A172 (cell line): ENCODE measurements at places on chromosomes 4 and X. TPM values are rescaled to one million over a fixed set of nuclear protein-coding genes. Genes with fewer than 3 reads are reported as not detected.

DNA sequence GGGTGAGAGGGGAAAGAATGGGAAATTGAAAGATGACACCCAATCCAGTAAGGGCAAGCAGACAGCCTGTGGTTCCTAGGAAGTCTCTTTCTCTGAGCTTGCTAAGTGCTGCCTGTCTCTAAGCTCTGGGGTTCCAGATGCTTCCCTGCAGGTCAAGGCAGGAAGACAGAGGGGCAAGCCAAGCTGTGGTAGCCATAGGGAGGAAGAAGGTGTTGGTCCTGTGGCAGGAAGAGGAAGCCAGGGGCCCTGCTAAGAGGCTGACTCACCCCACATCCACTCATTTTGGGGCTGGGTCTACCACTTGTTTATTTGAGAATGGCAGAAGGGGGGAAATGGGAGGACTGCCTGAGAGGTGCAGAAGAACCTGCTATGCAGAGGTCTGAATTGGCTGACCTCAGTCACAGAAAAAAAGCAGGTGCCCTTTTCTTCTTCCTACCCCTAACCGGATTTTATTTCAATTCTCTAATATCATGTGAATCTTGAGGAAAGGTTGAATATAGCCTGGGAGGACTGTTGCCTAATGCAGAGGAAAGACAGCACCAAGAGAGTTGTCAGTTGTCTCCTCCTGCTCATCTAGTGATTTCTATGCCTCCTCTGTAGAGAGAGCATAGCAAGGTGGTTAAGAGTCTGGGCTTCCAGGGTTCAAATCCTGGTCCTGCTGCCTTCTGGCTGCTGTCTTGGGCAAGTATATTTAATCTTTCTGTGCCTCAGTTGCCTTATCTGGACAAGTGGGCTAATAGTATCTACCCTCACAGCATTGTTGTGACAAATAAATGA lies 27.4 kb downstream of the HOPX start:
- DNase-seq: no peak

- DNase-seq: no peak
Measured at GRCh38 chr4:149065753-149066152, 623.5 kb upstream of the NR3C2 start.

DNA sequence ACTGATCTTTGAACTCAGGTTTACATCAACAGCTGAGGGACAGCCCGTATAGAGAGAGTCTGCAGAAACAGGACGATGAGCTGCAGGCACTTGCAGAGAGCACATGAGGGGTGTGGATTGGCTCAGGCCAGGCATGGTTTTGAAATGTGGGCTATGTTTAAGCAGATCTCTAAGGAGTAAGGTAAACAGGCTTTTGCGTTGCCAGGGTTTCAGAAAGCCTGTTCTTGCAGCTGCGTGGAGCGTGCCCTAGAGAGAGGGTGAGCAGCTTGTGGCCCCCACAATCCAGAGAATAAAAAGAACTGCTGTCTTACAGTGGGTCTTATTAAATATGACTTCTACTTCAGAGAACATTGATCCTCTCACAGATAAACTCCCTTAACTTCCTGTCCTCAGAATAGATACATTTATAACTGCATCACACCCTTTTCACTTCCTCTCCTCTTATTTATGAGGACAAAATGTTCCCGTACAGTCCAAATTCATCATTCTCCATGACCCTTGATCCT lies 64.1 kb downstream of the TMA16 start:
- no peak for DNase-seq

- DNase-seq: no peak
Measured at GRCh38 chrX:138856881-138857604, 145.5 kb upstream of the FGF13 start.

GRCh38 chr4:141090473-141090872 lies 42.8 kb downstream of the RNF150 start:
- no peak for DNase-seq

GRCh38 chr4:168859100-168859499 lies 151.0 kb downstream of the CBR4 start:
- no peak for DNase-seq

GRCh38 chr4:7827566-7827965 lies 112.1 kb downstream of the AFAP1 start:
- no peak for DNase-seq

DNA sequence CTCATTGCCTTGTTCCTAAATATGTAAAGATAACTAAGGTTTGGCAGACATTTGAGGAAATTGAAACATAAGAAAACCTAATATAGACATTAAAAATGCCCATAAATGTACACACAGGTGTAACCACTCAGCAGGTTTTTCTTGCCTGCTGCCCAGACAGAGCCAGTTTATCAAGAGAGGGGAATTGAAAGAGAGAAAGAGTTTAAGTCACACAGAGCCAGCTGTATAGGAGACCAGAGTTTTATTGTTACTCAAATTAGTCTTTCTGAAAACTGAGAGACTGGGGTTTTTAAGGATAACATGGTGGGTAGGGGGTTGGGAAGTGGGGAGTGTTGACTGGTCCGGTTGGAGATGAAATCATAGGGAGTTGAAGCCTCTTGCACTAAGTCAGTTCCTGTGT lies 119.0 kb downstream of the CFAP299 start:
- no peak for DNase-seq

DNA sequence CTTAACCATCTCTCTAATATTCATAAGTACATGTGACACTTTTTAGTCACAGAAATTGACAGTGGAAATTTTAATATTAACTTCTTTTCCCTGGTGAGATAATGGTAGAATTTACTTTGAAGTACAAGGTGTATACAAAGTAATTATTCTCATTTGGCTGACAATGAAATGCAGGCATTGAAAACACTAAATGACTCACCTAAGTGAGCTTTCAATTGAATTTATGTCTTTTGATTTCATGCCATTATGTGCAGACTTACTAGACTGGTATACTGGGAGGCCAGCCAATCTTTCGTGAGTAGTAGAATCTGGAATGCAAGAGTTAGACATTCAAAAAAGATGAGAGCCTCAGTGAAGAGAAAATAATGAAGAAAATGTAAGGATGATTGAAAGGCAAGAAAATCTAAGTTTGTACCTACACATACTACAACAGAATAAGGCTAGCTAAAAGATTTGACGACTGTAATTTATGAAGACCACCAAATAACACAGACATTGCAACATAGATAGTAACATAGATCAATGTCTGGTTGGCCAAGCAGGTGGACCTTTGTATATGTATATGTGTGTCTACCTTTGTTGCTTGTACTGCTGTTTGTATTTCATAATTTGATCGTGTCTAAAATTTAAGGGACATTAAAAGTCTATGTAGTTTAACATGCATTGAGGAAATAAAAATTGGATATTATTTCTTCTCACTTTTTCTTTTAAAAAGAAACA lies 459.7 kb downstream of the IL15 start:
- peak; percentile 96 for DNase-seq

DNA sequence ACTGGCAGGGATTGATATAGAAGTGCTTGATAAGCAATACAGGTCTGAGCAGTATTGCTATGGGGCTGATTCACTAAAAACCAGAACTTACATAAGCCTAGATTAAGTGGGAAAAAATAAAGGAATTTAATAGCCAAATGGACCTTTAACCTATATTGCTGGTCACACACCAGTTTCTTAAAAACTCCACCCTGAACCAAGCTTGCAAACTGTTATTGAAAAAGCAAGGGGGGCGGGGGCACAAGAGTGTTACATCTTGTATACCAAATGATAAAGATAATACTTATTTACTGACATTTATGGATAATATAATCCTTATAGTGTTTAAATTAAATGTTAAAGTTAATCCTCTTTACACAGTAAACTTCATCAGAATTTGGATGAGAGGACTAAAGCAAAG lies 40.3 kb upstream of the PITX2 start:
- no peak for DNase-seq

DNA sequence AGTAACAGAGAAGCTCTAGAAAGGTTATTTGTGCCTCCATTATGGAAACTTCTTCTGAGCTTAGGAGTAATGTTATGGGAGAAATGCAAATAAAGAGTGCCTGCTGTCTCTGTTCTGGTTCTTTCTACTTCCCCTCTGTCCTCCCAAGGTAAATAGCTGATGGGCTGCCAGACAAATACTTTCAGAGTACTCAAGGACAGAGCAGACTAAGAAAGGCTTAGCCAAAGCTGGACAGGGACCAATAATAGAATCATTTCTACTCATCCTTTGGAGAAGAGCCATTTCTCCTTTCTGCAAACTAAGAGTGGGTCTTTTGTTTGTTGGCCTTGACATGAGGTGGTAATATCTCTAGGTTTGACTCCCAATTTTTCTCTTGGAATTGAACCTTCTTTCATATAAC lies 136.1 kb downstream of the MID1IP1 start:
- no peak for DNase-seq

DNA sequence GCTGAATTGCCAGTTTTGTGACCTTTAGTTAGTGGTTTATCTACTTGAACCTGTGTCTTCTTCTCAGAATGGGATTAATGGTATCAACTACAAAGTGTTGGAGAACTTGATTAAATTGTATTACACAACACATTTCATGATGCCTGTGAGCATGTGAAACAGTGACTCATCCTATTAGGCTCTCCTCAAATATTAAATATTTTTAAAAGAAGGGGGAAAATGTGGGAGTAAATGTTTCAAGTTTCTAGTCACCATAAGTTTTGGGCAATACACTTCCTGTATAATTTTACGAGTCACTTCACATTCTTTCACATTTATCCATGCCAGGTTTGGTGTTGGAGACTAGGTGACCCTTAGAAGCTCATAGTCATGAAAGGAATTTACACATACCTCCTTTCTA lies 147.0 kb downstream of the HS3ST1 start:
- no peak for DNase-seq

- DNase-seq: no peak
Measured at GRCh38 chr4:104915864-104916263, 230.8 kb upstream of the TET2 start.

GRCh38 chrX:74138943-74139342 lies 165.0 kb upstream of the ZCCHC13 start:
- no peak for DNase-seq

- DNase-seq: no peak
Measured at GRCh38 chr4:71217688-71218087, 121.1 kb upstream of the SLC4A4 start.

GRCh38 chrX:53047228-53047627 lies 1.4 kb upstream of the GPR173 start:
- DNase-seq: no peak

DNA sequence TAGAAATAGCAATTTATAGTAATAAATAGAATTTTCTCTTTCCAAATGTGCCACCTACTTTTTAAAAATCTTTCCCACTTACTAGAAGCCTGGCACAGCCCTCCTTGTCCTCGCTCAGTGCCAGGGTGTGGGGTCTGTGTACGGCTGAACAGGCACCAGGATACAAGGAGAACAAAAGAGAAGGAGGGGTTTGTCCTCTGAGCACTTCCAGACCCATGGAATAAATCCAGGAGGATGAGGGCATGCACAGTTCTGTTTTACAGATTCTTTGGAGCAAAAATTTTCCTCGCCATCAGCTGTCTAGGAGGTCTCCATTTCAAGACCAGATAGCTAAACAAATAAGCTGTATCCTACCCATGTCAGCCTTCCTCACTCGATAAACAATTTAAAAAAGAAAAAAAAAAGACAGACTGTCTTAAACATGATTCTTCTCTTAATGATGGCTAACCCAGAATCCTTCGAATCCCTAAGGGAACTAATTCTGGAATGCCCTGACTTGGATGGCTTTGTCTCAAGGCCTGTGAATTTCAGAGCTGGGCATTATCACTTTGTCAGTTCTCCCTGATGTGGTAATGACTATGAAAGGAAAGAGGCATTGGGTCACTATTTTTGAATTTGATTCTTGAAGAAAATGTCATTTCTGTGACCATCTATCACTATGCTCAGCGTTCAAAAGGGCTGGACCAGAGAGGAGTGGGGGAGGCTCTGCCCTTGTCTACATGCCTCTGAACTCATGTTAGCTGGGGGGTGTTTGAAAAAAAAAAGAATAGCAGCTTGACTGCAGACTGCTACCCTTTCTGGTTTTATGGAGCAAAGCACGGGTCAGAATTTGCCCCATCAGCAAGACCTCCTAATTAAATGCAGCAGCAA lies 151.0 kb downstream of the DCTD start:
- no peak for DNase-seq

- DNase-seq: no peak
Measured at GRCh38 chrX:96464880-96465558, 219.6 kb upstream of the DIAPH2 start.

DNA sequence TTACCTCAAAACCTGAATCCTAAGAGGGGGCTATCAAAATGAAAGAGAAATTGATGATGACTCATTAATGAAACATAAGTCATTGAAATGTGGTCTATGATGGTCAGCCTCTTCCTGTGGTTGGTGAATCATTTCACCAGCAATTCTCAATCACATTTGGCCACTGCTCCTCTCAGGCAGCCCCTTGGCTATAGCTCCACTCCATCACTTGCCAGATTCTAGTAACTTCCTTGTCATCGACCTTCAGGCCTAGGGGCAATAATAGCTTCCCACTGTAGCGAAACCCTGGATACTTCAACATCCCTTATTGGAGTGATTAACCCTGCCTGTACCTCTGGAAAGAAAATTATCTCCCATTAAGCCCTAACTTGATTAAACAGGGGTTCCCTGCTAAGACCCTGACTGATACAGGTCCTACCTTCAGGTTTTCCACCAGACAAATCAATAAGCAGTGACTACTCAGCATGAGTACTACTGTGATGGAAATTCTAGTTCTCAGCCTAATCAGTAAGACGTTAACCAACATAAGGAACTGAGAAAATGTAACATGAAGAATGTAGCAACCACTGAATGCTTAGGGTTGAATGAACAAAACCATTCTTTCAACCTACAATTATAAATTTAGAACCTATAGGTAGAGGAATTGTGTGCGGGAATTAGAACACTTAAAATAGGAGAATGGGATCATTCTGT lies 30.4 kb downstream of the ADH7 start:
- peak; percentile 78 for DNase-seq

DNA sequence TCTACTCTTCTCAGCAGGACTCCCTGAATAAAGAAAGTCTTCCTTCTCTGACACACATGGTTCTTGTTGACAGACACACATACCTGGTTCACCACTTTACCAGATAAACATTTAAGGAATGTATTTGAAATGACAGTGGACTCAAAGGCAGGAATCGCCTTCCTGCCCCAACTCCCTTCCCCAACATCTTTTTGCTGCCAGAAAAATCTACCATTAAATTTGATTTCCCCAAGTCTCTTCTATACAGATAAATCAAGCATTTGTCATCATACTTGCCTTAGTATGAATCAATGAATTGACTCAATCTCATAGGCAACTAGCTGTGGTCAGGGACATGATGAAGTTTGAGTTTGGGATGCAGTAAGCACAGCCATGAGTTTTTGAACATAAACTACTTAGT lies 23.3 kb upstream of the ANXA5 start:
- DNase-seq: peak; percentile 52

- peak; percentile 26 for DNase-seq
Measured at GRCh38 chr4:16264798-16265197, 38.5 kb upstream of the TAPT1 start.

Gene FMR1NB
- total RNA-seq: not detected in 2 replicates

Gene PNCK
- 0.48 and 2.7 TPM in 2 replicates for total RNA-seq

Gene MMRN1
- not detected in 2 replicates for total RNA-seq

Gene SSX1
- not detected in 2 replicates for total RNA-seq

Gene SMARCA1
- total RNA-seq: 26.3 and 28.2 TPM in 2 replicates

Gene UBA1
- total RNA-seq: 169 and 174 TPM in 2 replicates

Gene MBNL3
- total RNA-seq: 0.17 and 0.24 TPM in 2 replicates

Gene DCLK2
- total RNA-seq: 59.4 and 81.8 TPM in 2 replicates

Gene SLC7A11
- total RNA-seq: 23.8 and 61.0 TPM in 2 replicates

Gene PORCN
- total RNA-seq: 13.2 and 15.2 TPM in 2 replicates

Gene HSFX4
- not detected in 2 replicates for total RNA-seq

Gene MAGEC1
- not detected in 2 replicates for total RNA-seq
